Adrenal gland (tissue), 19 donors: ENCODE measurements at places on chromosomes 7 and 10. TPM values are rescaled to one million over a fixed set of nuclear protein-coding genes. Genes with fewer than 3 reads are reported as not detected.

ESYT2 gene
- total RNA-seq, result 91.1 TPM

CNNM1 gene
- total RNA-seq, result 1.6 TPM

DNA sequence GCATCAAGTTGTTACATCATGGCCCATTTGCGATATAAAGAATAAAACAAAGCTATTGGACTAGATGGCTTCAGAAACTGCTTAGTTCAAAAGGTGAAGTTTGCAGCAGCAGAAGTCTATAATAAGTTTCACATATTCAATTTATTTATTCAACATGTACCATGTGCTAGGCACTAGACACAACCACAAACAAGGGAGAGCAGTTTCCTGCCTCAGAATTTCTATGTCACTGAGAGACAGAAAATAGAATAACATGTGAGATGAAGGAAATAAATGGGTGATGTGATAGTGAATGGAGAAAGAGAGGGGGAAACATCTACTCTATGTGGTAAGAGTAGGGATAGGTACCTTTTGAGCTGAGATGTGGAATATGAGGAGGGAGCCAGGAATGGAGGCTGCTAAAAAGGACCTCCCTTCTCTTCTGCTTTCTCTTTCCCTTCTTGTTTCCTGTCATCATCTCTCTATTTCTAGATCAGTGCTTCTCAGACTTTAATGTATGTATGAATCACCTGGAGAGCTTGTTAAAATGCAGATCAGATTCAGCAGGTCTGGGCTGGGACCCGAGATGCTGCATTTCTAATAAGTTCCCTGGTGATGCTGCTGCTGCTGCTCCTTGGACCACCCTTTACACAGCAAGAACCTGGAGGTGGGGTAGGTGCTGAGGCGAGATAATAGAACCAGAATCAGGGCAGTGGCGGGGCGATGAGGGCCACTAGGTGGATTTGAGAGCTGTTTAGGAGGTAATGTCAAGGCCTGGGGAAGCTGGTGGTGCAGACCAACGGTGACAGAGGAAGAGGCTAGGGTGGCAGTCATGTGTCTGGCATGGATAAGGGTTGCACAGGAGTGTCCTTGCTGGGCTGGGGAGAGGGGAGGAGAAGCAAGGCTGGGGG, 13.7 kb upstream of the INMT start:
- no peak overlapping the region for H3K4me3 ChIP-seq
- no peaks in the 10 kb centered on the region for H3K36me3 ChIP-seq
- peaks cover 5% of the 10 kb centered on the region for H3K27me3 ChIP-seq
- no peaks in the 10 kb centered on the region for H3K4me1 ChIP-seq
- H3K27ac ChIP-seq, result no peak overlapping the region

SYCE1 gene
- total RNA-seq, result 0.52 TPM

DNA sequence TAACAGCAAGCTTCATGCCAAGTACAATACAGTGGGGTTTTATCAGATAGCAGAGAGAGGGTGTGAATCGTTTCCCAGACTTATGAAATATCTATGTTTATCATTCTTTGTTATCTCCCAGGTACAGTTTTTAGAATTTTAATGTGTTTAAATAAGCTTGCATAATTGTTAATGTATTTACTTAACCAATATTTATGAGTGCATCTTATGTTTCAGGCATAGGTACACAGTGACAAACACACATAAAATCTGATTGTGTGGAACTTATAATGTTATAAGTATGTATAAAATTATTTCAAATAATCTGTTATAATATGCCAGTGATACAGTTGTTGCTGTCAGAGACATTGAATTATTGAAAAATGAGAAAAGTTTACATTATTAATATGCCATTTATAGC, 1011.4 kb upstream of the C7orf33 start:
- H3K4me1 ChIP-seq, result no peaks in the 10 kb centered on the region
- no peak overlapping the region for H3K4me3 ChIP-seq
- no peak overlapping the region for H3K27ac ChIP-seq
- no peak for DNase-seq

DNA sequence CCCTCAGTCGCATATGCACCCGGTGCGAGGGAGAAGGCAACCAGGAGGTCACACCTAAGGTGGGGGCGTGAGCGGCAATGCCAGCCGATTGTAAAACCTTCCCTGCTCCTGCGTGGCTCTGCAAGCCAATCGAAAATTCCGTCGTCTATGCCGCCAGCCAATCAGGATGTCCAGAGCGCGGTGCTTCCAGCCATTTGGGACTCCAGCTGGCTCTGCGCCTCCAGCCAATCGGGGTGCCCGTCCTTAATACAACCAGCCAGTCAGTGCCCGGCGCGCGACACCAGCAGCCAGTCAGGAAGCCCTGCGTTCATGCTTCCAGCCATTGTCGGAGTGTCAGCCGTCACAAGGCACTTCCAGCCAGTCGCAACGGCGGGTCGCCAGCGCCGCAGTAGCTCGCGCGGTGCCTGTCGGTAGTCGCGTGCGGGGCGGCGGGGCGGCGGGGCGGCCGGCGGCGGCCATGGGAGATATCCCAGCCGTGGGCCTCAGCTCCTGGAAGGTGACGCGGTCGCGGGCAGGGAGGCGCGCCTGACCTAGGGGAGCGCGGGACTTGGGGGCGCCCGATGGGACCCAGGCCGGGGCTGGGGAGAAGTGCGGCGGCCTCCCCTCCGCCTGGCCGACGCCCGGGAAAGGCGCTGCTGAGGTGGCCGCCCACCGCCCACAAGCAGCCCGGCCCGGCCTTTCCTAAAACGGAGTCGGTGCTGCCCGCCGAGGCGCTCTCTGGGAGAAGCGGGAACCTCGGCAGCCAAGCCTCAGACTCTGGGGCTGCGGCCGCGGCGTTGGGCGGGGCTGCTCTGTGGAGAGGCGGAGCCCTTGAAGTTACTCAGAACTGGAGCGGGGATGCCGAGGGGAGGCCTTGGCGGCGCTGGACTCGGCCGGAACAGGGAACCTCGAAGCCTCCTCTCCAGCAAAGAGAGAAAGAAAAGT, at the start of gene AKR1E2:
TSS of gene AKR1E2 (plus strand) at position 340 of the 924 bp plus-strand sequence. CDS start at position 458, 118 bp downstream.
- no peaks in the 10 kb centered on the region for H3K36me3 ChIP-seq
- H3K27ac ChIP-seq, result peak within 1 kb of the TSS; percentile 94
- no peak within 1 kb of the TSS for H3K4me3 ChIP-seq
- H3K4me1 ChIP-seq, result no peaks in the 10 kb centered on the region
- peak; percentile 95 for DNase-seq
- no peaks in the 10 kb centered on the region for H3K27me3 ChIP-seq

- H3K27me3 ChIP-seq, result no peaks in the 10 kb centered on the region
- peaks cover 7% of the 10 kb centered on the region for H3K4me1 ChIP-seq
- no peak overlapping the region for H3K27ac ChIP-seq
- no peaks in the 10 kb centered on the region for H3K36me3 ChIP-seq
- DNase-seq, result no peak
- no peak overlapping the region for H3K4me3 ChIP-seq
Measured at GRCh38 chr10:31606841-31607240, 287.8 kb downstream of the ZEB1 start.

- no peaks in the 10 kb centered on the region for H3K36me3 ChIP-seq
- H3K4me3 ChIP-seq, result no peak overlapping the region
- H3K4me1 ChIP-seq, result no peaks in the 10 kb centered on the region
- H3K27me3 ChIP-seq, result no peaks in the 10 kb centered on the region
Measured at GRCh38 chr10:47364366-47364765, 16.2 kb downstream of the RBP3 start.

DNA sequence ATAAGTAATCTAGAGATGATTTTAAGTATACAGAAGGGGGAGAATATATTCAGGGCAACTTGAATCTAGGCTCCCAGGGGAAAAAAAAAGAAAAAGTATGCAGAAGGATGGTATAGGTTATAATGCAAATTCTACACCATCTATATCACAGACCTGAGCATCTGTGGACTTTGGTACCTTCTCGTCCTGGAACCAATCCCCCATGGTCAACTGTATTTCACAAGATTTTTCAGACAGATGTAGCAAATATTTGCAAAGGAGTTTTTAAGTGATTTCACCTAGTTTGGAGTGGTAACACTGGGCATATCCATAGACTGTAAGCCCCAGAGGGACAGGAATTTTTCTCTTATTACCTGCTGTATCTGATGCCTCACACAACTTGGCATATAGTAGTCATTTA, 58.8 kb downstream of the NOC3L start:
- H3K27ac ChIP-seq, result no peak overlapping the region
- no peaks in the 10 kb centered on the region for H3K4me1 ChIP-seq
- no peaks in the 10 kb centered on the region for H3K36me3 ChIP-seq
- no peak overlapping the region for H3K4me3 ChIP-seq
- H3K27me3 ChIP-seq, result no peaks in the 10 kb centered on the region

GRCh38 chr10:46247808-46248569, 38.8 kb upstream of the ANTXRL start:
- DNase-seq, result no peak
- no peaks in the 10 kb centered on the region for H3K27me3 ChIP-seq
- H3K36me3 ChIP-seq, result no peaks in the 10 kb centered on the region
- H3K27ac ChIP-seq, result no peak overlapping the region
- H3K4me1 ChIP-seq, result no peaks in the 10 kb centered on the region
- H3K4me3 ChIP-seq, result no peak overlapping the region

GRCh38 chr7:132192809-132193208, 383.5 kb downstream of the PLXNA4 start:
- H3K4me1 ChIP-seq, result no peaks in the 10 kb centered on the region
- no peak overlapping the region for H3K27ac ChIP-seq
- no peak overlapping the region for H3K4me3 ChIP-seq
- H3K27me3 ChIP-seq, result no peaks in the 10 kb centered on the region
- no peak for DNase-seq

DNA sequence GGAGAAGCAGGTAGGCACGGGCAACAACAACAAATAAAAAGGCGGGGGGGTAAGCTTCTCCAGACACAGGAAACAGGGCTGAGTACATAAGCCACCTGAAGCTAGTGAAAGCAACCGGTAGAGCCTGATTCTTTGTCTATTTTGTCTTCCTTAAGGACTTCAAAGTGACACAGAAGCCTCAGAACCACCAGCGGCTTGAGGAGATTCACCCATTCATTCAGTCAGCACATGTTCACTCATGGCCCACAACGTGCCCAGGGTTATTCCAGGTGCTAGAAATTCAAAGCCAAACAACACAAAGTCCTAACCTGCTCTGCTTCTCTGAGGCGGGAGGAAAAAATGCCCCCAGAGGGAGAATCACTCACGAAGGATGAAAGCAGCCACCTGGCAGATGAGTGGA, 69.3 kb upstream of the C7orf33 start:
- no peaks in the 10 kb centered on the region for H3K36me3 ChIP-seq
- peaks cover 15% of the 10 kb centered on the region for H3K27me3 ChIP-seq
- H3K4me1 ChIP-seq, result no peaks in the 10 kb centered on the region
- DNase-seq, result no peak
- H3K4me3 ChIP-seq, result no peak overlapping the region

GRCh38 chr7:75042286-75042685, 31.3 kb downstream of the RCC1L start:
- no peaks in the 10 kb centered on the region for H3K4me1 ChIP-seq
- DNase-seq, result no peak
- no peak overlapping the region for H3K27ac ChIP-seq
- no peaks in the 10 kb centered on the region for H3K27me3 ChIP-seq
- H3K4me3 ChIP-seq, result no peak overlapping the region
- H3K36me3 ChIP-seq, result no peaks in the 10 kb centered on the region

RAB18 gene
- total RNA-seq, result 242 TPM

POLR2J2 gene
- total RNA-seq, result 8.6 TPM

AKR1C2 gene
- 27.4 TPM for total RNA-seq

DNA sequence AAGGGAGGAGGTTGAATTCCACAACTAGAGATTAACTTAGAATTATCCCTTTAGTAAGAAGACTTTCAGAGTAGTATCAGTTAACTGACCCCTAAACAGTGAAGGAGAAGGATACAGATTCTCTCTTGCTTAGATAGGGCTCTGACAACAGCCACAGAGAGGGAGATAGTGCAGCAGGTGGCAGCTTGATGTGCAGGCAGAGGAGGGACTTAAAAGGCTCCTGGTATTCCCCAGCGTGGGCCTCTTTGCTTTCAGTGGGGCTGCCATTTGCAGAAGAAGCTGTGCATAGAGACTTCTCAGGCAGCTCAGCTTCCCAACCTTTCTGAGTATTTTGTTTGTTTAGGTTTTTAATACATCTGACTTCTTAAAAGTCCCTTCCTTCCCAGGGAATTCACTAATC, 16.0 kb downstream of the FZD1 start:
- no peak for DNase-seq
- no peak overlapping the region for H3K4me3 ChIP-seq
- no peak overlapping the region for H3K27ac ChIP-seq
- no peaks in the 10 kb centered on the region for H3K27me3 ChIP-seq
- H3K36me3 ChIP-seq, result no peaks in the 10 kb centered on the region

GRCh38 chr10:28087661-28088351, 88.9 kb upstream of the ODAD2 start:
- no peaks in the 10 kb centered on the region for H3K36me3 ChIP-seq
- no peak overlapping the region for H3K27ac ChIP-seq
- H3K4me1 ChIP-seq, result no peaks in the 10 kb centered on the region
- no peak for DNase-seq
- no peak overlapping the region for H3K4me3 ChIP-seq

DNA sequence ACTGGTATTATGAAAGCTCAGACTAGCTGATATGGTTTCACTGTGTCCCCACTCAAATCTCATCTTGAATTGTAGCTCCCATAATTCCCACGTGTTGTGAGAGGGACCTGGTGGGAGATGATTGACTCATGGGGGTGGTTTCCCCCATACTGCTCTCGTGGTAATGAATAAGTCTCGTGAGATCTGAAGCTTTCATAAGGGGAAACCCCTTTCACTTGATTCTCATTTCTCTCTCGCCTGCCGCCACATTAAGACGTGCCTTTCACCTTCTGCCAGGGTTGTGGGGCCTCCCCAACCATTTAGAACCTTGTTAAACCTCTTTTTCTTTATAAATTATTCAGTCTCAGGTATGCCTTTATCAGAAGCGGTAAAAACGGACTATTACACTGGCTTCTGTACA, 40.3 kb downstream of the COL13A1 start:
- no peaks in the 10 kb centered on the region for H3K4me1 ChIP-seq
- H3K27ac ChIP-seq, result no peak overlapping the region
- H3K36me3 ChIP-seq, result no peaks in the 10 kb centered on the region
- no peak for DNase-seq
- H3K27me3 ChIP-seq, result no peaks in the 10 kb centered on the region
- H3K4me3 ChIP-seq, result no peak overlapping the region

DNA sequence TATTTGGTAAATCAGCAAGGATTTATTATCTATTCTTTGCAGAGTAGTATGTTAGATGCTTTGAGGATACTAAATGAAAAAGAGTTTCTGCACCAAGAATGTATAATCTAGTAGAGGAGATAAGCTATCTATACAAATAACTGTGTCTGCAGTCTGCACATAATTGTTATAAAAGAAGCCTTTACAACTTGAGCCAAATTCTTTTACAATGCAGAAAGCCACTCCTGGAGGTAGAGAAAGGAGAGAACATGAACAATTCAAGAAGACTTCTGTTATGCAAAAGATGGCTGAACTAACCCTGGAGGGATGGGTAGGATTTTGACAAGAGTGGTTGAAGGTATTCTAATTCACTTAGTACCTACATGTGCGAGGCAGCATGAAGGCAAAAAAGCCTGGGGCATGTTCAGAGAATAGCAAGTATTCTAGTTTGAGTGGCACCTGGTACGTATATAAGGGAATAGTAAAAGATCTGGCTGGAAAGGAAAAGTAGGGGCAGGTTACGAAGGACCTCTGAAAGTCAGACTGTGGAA, 251.1 kb upstream of the KAT6B start:
- no peaks in the 10 kb centered on the region for H3K4me1 ChIP-seq
- H3K27ac ChIP-seq, result no peak overlapping the region
- no peaks in the 10 kb centered on the region for H3K27me3 ChIP-seq
- DNase-seq, result no peak

- H3K36me3 ChIP-seq, result no peaks in the 10 kb centered on the region
- H3K27me3 ChIP-seq, result no peaks in the 10 kb centered on the region
- DNase-seq, result no peak
- H3K27ac ChIP-seq, result no peak overlapping the region
Measured at GRCh38 chr10:90394311-90394710, 463.5 kb downstream of the HTR7 start.

GRCh38 chr10:62651341-62651740, 153.2 kb upstream of the ADO start:
- DNase-seq, result no peak
- no peaks in the 10 kb centered on the region for H3K4me1 ChIP-seq
- no peak overlapping the region for H3K4me3 ChIP-seq
- H3K27ac ChIP-seq, result no peak overlapping the region
- no peaks in the 10 kb centered on the region for H3K27me3 ChIP-seq

ZNF138 gene
- 7.0 TPM for total RNA-seq
